ENCODE measurements at places on chromosomes 6 and 20.

- no peak for DNase-seq
Observed at GRCh38 chr20:38833857-38834164, 28.3 kb downstream of the PPP1R16B start.

DNA sequence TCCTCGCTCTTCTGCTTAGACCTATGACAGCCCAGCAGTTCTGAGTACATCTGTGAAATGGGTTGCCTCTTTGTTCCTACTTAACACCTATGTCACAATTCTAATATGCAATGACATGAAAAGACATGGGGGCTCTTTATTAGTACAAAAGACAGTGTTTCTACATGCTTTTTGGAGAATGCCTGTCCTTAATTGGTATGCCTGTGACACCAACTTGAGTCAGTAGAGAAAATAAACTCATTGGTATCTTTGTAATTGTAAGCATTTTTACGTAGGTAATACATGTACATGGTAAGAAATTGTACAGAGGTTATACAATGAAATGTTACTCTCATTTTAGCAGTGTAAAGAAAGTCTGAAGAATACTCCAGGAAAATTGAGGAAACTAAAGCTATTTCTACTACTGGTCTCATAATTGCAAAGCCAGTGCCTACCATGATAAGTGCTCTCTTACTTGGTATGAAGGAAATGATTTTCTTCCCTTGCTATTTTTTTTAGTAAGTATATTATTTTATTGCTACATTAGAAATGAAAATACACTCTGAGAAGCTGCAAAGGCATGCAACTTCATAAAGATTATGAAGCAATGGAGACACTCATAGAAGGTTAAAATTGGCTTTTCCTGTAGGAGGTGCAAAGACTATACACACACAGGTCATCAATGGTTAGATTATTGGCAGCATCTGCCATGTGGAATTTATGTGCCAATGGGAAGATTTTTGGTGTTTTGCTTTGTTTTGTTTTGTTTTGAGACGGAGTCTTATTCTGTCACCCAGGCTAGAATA is 4.9 kb upstream of the EEF1A1 start:
- no peak for DNase-seq

- DNase-seq = no peak
Observed at GRCh38 chr6:106169517-106169916, 83.4 kb downstream of the PRDM1 start.

GRCh38 chr20:43460172-43460829 is 2.6 kb downstream of the SRSF6 start:
- DNase-seq = no peak

- DNase-seq = no peak
Observed at GRCh38 chr6:149615805-149616204, 32.7 kb downstream of the KATNA1 start.
